ENCODE measurements at places on chromosomes 2 and 18.

- no peak for DNase-seq
Measured at GRCh38 chr2:143545949-143546255, 416.7 kb downstream of the ARHGAP15 start.

DNA sequence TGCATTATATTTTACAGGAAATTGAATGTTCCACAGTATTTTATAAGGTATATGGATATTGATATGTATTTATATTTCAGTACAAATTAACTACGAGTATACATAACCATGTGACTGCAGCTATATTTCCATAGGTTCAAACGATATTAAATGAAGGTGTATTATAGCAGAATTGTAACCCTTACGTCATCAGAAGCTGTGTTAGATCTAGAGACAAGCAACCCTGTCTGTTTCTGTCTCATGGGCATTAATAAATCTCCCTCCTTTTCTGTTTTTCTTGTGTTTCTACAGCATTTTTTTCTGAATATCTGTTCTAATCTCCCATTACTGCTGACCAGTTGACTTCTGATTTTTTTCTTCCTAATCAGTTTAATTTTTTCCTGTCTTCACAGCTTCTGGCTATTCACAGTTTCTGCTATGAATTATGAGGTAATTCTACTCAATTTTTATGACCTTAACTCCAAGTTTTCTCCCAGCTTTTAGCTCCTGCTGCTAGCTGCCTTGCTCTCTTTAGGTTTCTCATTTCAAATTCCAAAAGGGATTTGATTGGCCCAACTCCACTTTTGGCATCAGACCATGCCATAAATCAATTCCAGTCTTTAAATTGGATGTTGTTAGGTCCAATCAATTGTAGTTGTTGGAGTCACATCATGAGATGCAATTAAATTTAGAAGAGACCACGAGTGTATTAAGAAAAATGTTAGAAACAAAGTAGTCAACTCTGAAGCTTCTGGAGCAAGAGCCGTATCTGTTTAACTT, 277.5 kb upstream of the ZSWIM2 start:
- DNase-seq, result no peak

DNA sequence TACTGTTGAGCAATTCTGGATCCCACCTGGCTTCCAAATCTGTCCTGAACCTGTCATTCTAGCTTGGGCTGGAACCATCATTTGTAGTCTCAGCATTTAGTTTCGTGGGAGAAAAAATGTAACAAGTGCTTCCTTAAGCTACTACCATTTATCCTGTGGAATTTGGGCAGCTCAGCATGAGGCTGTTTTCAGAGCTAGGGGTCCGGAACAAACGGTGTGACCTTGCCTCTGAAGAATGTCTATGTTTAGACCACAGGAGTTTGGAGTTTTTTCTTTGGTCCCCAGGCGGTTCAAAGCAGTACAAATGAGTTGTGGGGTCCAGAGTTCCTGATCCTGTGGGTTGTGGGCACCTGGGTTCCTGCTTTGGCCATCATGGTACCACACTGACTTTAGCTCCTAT, 59.1 kb upstream of the TMEM178A start:
- DNase-seq, result no peak

GRCh38 chr2:189437926-189438325, 3.3 kb upstream of the WDR75 start:
- DNase-seq, result no peak

- peak; percentile 64 for DNase-seq
Measured at GRCh38 chr2:69104261-69104660, 91.3 kb downstream of the ANTXR1 start.

GRCh38 chr2:112891385-112891831, 19.6 kb upstream of the IL37 start:
- DNase-seq, result no peak

- no peak for DNase-seq
Measured at GRCh38 chr18:28003451-28003850, 173.5 kb downstream of the CDH2 start.

- DNase-seq, result no peak
Measured at GRCh38 chr2:148251993-148252392, 231.1 kb downstream of the MBD5 start.

GRCh38 chr2:154696810-154697417, 1.6 kb upstream of the KCNJ3 start:
- no peak for DNase-seq

- DNase-seq, result no peak
Measured at GRCh38 chr18:74982946-74983635, 225.8 kb downstream of the PTGR3 start.

DNA sequence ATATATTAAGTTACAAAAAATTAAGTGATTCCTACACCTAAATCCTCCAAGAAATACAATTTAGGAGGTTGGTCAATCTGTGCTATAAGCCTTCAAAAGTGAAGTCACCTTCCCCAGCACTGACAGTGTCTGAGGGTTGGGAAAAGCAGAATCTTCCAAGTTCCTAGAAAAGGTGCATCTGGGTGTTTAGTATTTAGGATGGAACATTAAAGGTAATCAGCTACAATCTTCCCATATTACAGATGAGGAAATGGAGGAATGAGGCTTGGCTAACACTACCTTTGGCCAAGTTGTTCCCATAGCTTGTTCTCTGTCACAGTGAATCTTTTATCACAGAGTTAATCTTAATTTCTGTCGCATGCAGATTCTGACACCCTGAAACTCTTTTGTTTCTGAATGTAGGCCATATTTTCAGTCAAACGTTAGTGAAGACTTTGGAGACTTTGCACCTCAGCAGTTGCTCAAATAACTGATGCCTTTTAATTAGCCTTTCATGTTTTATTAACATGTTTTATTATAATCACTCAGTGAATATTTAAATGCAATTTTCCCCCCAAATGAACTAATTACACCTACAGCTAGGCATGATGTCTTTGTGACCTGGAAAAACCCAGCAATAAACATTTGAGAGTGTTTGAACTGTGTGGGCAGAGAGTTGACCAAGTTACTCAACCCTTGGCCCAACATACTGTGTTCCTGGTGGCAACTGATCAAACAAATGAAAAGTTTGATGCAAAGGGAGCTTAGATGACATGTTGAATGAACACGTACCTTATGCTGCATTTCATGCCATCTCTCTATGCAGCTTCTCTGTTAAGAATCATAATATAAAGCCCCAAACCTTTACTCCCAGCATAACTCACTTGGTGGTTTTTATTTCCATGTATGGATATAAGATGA, 17.6 kb downstream of the FN1 start:
- DNase-seq, result no peak

- DNase-seq, result no peak
Measured at GRCh38 chr2:235094457-235094856, 142.6 kb downstream of the SH3BP4 start.

- peak; percentile 73 for DNase-seq
Measured at GRCh38 chr18:37453752-37454151, 111.8 kb downstream of the CELF4 start.

GRCh38 chr18:80210312-80211083, 36.8 kb downstream of the PARD6G start:
- no peak for DNase-seq

DNA sequence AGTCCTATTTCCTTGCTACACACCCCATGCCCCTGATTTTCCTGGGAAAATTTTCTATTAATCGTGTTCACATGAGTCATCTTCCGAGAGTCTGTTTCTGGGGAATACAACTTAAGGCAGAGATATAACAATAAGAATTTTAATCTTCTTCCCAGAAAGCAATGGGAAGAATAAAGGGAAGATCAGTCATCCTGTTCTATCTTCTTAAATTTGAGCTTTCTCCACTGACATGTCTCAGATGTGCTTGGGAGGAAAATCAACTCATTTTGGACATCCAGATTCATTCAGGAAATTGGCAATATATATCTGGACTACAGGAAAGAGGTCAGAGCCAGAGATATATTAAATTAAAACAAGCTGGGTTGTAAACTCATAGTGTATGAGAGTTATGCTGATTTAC, 62.3 kb upstream of the SPAG16 start:
- DNase-seq, result no peak

DNA sequence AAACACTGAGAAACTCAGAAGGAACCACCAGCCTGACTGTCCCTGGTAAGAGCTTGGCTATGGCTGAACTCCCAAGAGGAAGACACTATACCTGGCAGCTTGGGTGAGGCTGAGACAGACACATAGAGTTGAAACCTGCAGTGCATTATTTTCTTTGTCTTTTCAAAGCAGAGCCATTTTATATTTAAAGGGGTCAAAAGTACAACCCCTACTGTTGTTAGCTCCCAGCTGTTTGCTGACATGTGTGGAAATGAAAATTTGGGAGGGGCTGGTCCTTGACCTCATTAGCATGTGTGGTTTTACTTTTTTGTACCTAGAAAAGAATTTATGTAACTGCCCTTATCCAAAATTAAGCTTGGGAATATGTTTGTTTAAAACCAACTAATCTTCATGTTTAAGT, 309.0 kb downstream of the RPRM start:
- DNase-seq, result no peak

DNA sequence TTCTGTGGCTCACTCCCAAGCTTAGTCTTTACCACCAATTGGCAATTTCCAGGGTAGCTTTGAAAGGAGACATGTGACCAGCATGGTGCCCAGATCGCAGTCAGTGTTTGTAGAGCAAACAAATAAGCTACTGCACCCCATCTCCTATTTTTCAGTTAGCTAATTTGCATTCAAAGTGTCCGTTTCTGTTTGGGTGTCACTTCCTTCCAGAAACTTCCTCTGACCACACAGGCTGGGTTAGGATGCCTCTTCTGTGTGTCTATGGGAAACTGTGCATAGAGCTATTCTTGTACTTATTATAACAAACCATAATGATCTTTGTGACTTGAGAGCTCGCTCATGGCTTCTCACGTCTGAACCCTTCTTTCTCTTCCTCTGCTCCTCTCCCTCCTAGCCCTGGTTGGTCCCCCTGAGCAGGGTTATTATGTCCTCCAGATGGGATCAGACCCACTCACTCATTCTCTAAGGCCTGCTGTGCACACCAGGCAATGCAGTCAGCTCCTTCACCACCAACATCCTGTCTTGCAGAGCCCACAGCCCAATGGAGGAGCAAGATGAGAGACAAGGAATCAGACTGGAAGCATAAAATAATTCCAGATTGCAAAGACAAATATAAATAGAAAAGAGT, 101.2 kb upstream of the ALK start:
- no peak for DNase-seq

GRCh38 chr2:99694331-99694730, 204.5 kb upstream of the REV1 start:
- no peak for DNase-seq

DNA sequence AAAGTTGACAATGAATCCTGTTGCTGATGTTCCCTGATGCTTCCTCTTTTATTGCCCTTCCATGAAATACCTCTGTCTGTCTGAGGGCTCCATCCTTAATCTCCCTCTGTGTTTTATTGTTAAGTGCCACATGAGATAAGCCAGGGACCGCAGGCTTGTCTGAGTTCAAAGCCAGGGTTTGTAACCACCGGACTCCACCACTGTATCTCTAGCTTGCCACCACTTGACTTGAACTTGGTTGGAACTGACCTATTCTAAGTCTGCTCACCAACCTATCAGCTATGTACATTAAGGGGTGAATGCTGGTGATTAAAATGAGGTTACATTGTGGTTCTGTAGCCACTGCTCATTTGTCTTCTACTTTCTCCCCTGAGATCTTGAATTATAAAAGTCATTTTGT, 328.5 kb upstream of the ZEB2 start:
- no peak for DNase-seq

DNA sequence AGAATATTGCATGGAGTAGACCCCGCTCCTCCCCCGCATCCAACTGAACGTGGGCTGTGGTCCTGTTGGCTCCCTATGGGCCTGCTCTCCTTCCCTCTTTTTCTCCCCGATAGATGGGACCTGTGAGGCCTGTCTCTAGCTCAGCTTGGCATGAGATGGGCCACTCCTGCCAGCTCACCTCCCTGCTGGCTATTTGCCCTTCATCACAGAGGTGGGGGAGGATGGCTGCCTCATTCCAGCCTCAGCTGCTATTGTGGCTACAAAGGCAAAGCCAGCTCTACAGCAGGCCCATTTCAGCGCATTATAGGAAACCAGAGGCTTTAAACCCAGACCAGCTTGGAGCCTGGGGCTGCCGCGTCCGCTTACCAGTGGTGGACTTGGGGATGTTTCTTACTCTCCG, 313.9 kb downstream of the GBX2 start:
- no peak for DNase-seq

DNA sequence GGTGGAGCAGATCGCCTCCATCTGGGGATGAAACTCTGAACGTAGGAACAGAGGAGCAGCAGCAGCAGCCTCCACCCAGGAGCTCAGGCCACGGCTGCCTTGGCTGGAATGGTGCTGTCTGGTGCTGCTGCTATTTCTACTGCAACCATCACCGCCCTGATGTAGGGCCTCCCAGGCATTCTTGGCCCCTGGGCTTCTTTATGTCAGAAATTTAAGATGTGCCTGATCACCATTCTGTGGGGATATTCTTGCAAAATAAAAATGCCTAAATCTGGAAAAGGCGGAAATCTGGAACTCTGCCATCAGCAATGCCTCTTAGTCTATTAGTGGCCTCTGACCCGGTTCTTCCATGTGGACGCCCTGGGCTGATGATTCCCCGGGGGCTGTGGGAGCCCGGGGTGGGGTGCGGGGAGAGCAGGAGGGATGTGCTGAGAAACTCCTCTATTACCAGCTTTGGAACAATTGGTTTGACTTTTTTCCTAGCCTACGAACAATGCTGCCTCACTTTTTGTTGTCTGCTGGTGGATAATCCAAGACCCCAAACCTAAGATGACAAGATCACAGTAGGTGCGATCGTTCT, 47.2 kb downstream of the FAM124B start:
- DNase-seq, result no peak

- peak; percentile 53 for DNase-seq
Measured at GRCh38 chr2:168912901-168913369, 11.8 kb downstream of the G6PC2 start.

GRCh38 chr2:233258211-233258610, 6.7 kb downstream of the ATG16L1 start:
- DNase-seq, result no peak

- DNase-seq, result no peak
Measured at GRCh38 chr18:63185984-63186383, 133.6 kb downstream of the BCL2 start.

- no peak for DNase-seq
Measured at GRCh38 chr18:34978533-34978893, 62.7 kb upstream of the MAPRE2 start.

GRCh38 chr18:35157181-35157580, 83.7 kb upstream of the ZNF397 start:
- DNase-seq, result no peak

- peak; percentile 83 for DNase-seq
Measured at GRCh38 chr2:26723991-26724750, 31.6 kb downstream of the KCNK3 start.

DNA sequence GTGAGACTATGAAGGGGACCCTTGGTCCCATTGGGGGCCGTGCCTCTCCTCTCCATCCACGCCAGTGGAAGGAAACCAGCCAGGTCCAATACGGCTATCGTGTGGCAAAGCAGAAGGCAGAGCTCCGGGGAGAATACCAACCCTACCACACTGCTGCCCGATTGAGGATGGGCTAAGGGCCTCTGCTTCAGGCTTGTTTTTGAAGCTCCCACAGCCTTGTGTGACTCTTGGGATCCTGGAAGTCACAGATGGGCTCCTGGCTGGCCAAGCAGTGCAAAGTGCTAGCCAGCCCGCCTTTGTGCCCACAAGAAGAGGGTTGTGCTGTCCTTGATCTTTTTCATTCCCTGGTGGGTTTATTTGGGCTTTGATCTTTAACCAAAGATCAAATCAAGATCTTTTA, 70.6 kb upstream of the ID2 start:
- no peak for DNase-seq
